ENCODE measurements at places on chromosomes 1 and 21.
A peak's percentile ranks its signal among the peaks of the same experiment; 100 is the strongest.

GRCh38 chr1:231778009-231778719 lies 151.6 kb downstream of the DISC1 start:
- DNase-seq, result no peak

GRCh38 chr1:44084998-44085675 lies 33.5 kb upstream of the KLF17 start:
- DNase-seq, result no peak

DNA sequence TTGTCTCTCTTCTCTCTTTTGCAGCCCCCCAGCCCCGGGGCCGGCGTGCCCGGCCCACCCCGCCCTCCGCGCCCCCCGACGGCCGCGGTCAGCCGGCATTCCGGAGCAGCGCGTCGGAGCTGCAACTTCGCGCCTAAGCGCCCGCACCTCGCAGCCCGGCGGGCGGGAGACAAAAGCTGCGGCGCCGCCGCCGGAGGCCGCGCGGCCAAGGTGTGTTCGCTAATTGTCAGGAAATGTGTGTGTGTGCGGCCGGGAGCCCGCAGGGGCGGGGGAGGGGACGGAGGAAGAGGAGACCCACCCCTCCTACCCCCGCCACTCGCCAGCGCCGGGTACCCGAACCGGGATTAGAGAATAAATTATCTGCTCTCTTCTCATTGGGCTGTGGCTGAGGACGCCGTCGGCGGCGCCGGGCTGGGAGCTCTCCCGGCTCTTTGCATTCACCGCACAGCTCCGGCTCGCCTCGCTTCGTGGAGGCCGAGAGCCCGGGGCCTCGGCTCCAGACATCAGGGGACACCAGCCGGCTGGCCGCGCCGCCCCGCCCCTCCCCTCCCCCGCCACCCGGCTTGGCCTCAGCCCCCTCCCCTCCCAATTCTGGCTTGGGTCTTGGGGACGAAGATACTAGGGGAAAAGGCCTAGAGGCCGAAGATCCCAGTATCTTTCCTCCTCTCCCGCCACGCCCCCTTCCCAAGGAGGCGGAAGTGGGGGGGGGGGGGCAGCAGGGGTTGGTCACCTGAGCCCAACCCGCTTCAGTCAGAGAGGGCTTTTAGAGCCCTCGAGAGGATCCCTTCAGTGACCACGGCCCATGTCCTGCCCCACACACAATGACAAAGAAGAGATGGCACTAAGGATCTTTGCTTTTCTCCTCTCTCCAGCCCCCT lies 1.3 kb upstream of the BLACAT1 start:
- DNase-seq, result no peak

GRCh38 chr1:6185635-6186382 lies 5.7 kb upstream of the CHD5 start:
- no peak for DNase-seq

DNA sequence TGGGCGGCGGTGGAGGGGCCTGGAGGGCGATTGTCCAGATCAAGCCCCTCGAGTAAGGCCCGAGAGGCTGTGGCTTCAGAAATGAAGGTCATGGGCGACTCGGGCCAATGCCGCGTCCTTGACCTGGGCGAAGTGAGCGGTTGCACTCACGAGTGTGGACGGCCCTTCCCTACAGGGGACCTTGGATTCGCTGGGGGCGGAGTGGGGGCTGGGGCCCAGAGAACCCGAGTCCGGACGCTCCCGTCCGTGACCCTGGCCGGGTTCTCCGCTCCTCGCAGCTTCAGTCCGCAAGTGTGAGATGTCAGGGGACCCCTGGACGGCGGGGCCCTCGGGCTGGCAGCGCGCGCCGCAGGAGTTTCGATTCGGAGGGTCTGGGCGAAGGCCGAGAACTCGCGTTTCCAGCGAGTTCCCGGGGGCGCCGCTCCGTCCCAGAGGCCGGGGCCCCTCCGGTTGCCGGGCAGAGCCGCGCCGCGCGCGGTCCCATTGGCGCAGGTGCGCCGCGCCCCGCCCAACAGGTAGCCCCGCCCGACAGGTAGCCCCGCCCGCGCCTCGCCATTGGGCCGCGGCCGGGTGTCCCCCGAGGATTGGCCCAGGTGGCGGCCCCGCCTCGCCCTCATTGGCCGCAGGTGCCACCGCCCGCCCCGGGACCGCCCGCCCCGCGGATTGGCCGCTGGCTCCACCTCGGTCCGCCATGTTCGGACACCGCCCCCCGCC lies at the start of gene PRKCZ:
TSS of gene PRKCZ (plus strand) at position 694 of the 714 bp plus-strand sequence. CDS start 220 bp downstream, outside the sequence.
- peak; percentile 99 for DNase-seq

- no peak for DNase-seq
These were observed 130.1 kb upstream of the MAP1LC3C start for GRCh38 chr1:242128951-242129502.

DNA sequence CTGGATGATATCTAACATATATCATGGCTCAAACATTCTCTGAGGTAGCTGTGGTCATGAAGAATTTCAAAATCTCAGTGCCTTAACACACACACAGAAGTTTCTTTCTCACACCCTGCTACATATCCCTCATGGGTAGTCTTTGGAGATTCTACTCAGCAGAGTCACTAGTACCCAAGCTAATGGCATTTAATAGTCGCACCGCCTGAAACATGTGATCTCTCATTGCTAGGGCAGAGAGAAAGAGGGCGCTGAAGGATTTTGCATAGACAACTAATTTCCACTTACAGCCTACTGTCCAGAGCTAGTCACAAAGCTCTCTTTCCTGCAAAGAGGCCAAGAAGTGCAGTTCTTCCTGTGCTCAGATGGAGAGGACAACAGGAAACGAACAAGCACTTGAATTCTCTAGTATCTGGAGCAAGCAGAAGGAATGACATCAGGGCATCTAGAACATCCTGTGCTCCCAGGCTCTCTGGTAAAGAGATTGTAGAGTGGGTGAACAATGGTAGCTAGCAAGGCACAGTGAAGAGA lies 183.4 kb upstream of the PTBP2 start:
- DNase-seq, result no peak

- DNase-seq, result no peak
These were observed 97.7 kb downstream of the PAPPA2 start for GRCh38 chr1:176560681-176561080.

GRCh38 chr1:235128456-235129328 lies at the start of gene TOMM20:
Gene TOMM20, minus strand, starts transcription at chr1:235128837. Its CDS starts 122 bp downstream, at chr1:235128715.
- DNase-seq, result peak; percentile 97

- DNase-seq, result no peak
These were observed 1006.9 kb upstream of the PRMT6 start for GRCh38 chr1:106049595-106049994.

DNA sequence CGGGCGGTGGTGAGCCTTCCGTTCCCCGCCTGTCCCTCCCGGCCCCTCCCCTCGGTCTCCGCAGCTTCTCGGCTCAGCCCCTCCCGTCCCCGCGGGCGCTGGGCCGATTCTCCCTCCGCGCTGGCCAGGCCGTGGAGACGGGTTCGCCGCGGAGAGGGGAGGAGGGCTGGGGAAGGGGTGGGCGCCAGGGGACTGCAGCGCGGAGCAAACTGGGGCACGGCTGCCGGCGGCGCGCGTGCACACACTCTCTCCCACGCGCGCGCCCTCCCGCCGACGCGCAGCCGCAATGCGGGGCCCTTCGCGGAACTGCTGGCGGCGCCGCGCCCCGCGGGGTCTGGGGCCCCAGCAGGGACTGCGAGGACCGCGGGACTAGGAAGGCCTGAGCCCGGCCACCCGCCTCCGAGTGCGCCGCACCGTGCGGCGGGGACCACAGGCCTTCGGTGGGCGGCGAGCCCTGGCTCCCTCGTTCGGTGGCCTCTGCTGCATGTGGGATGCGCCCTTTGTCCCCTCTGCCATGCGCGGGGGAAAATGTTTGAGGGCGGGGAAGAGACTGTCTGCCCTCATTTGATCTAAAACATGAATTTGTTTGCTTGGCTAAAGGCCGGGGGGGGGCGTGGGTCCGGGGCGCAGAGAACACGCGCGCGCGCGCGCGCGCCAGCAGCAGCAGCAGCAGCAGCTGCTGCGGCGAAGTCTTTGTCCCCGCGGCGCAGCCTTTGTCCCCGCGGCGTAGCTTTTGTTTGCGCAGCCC lies 90.7 kb upstream of the VAMP3 start:
- no peak for DNase-seq

- DNase-seq, result no peak
These were observed 16.6 kb downstream of the BCAN start for GRCh38 chr1:156658496-156658895.

DNA sequence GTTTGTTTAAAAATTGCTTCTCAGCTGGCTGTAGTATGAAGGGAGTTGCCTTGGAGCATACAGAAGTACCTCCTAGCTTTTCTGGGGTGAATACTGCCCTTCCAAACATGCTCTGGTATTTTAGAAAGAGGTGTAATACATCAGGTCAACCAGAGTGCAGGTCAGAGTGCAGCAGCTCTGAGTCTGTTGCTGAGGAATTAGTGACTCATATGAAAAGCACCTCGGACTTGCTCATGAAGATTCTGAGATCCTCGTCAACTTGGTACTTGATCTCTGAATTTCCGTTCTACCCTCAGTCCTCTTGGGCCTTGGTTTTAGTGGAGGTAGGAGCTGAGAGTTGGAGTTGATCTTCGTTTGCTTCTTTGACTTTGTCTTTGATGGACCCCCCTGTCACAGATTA lies 67.3 kb downstream of the NOS1AP start:
- DNase-seq, result no peak

DNA sequence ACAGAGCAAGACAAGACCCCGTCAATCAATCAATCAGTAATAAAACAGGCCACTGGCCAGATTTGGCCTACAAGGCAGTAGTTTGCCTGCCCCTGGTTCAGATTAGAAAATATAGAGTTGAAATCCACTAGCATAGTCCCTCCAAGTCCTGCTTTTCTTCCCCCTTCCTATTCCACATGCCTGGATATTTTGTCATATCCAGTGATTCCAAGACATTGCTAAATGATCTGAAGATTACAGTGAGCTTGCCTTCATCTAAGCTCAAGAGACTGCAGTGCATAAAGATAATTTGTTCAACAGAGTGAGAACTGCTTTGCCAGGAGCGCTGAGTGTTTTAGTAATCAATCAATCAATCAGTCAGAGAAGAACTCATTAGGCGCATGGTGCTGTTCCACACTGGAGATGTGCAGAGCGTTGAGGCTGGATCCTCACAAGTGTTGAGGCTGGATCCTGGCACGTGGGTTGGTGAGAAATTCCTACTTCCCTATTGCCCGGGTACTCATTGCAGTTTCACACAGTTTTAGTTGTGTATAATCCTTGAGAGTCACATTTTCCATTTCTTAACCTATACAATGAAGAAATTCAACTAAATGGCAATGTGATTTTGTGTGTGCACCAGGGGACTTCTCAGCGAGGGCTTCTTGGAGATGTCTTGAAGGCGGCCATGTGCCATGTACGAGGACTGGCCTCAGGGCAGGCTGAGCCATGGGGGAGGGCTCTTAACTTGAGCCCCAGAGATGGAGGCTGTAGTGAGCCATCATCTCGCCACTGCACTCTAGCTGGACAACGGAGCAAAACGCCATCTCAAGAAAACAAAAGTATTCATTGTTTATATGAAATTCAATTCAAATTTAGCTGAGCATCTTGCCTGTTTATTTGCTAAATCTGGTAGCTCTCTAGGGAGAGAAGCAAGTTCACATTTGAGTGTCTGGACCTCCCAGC lies 76.3 kb downstream of the TOMM20 start:
- no peak for DNase-seq

- no peak for DNase-seq
These were observed 97.4 kb upstream of the ADGRL2 start for GRCh38 chr1:81703391-81703755.

DNA sequence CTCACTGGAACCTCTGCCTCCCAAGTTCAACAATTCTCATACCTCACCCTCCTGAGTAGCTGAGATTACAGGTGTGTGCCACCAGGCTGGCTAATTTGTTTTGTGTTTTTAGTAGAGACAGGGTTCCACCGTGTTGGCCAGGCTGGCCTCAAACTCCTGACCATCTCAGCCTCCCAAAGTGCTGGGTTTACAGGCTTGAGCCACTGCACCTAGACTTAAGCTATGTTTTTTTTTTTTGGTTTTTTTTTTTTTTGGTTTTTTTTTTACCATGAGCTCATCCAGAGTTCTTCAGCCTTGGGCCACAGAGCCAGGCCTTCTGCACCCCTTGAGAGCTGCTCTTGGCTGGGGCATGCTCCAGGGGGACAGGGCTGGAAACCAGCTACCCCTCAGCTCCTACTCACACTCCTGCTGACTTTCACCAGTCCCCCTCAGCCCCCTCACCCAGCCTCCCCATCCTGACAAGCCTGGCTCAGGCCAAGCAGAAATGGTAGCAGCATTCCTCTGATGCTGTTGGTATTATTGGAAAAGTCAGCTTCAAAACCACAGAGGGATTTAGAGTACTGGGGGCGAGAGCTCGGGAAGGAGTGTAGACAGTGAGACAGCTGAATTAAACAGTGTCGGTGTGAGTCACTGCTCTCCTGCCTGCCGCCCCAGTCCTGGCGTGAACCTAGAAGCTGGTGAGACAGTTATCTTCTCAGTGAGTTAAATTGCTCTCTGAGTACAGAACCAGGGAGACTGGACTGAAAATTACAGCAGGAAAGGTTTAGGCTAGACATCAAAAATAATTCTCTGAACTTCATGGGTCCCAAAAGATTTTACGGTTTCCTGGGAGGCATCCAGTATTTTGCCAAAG lies 63.7 kb downstream of the NAV1 start:
- DNase-seq, result no peak

DNA sequence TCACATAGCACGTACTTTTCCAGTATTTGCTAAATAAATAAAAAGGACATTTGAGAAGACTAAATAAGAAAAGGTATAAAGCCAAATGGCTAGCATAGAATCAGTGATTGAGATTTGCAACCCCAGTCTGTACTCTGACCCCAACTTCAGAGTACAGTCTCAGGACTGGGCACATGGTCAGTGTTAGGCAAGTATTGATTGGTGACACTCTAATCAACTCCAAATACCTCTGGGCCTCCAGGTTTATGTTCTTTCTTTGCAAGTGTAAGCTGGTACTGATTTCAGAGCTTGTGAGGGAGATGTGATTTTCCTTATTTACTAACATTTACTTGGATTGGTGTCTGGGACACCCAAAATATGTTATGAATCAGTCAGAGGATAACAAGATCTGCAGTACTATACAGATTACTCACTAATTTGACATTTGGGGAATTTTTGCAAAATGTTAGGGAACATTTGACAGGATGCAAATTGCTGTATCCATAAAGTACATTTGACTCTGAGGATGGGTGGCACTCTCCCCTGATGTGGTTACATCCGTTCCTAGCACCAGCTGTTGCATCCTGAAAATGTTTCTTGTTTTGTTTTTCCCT lies 34.2 kb downstream of the LMO4 start:
- DNase-seq, result no peak

GRCh38 chr21:38758501-38759214 lies 47.1 kb upstream of the ETS2 start:
- DNase-seq, result no peak

DNA sequence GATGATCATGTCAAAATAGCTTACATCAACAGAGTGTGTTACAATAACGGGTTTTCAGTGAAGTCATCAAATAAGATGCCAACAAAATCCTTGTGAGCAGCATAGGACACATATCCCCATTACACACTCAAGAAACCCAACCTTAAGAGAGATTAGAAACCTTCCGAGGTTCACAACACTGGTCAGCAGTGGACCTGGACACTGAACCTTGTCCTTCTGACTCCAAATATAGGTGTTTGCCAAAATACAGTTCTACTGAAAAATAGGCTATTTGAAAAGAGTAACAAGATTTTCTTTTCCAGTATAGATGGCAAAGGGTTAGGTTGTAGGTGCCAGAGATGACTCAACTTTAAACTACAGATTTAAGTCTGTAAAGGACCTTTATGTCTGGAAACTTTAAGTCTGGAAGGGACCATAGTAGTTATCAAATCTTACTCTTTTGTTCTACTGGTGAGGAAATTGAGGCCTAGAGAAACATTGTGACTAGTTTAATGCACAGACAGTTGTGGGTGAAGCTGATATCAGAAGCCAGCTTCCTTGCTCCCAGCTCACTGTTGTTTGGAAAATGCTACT lies 811 bp upstream of the REG4 start:
- DNase-seq, result no peak

- DNase-seq, result no peak
These were observed 63.7 kb downstream of the CLDN17 start for GRCh38 chr21:30102871-30103270.

Measured in pancreas (tissue), 10 donors.